Right ventricle myocardium superior (tissue), 1 donor: ENCODE measurements at places on chromosomes 2 and 18. TPM values are rescaled to one million over a fixed set of nuclear protein-coding genes. Genes with fewer than 3 reads are reported as not detected.

GRCh38 chr2:207156451-207157161 lies 9.1 kb downstream of the KLF7 start:
- DNase-seq, result no peak

DNA sequence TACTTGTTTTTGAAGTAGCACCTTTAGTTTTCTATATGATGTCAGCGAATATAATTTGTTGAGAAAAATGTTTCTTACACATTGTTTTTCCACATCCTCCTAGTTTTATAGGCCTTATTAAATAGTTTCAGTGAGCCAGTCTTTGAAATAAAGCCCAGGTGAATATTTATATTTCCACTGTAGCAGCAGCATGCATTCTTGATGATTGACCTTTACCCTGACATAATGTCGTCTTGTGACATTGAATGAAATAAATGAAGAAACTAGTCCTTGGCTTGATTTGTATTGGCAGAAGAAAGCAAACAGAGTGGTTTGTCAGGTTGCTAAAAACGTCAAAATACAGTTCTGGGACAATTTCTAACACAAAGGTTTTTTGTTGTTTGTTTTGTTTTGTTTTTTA lies 84.4 kb downstream of the EHBP1 start:
- DNase-seq, result no peak

DNA sequence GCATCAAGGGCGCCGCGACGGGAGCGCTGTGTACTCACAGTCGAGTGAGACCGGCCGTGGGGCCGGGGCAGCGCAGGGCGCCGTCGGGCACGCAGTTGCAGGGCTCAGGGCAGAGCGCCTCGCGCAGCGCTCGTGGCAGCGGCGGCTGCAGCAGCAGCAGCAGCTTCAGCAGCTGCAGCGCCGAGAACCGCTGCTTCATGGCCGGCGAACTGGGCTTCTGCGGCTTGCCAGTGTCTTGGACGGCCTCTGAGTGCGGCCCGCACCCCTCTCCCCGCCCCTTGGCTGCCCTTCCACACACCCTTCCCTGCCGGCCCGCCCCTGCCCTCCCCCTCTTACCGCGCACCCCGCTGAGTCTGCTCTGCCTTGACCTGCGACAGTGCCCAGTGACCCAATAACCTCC lies at the start of gene LHCGR:
Gene LHCGR, minus strand, starts transcription at position 252 of the 400 bp plus-strand sequence. Its CDS starts 53 bp downstream, at position 199.
- peak; percentile 60 for DNase-seq

DNA sequence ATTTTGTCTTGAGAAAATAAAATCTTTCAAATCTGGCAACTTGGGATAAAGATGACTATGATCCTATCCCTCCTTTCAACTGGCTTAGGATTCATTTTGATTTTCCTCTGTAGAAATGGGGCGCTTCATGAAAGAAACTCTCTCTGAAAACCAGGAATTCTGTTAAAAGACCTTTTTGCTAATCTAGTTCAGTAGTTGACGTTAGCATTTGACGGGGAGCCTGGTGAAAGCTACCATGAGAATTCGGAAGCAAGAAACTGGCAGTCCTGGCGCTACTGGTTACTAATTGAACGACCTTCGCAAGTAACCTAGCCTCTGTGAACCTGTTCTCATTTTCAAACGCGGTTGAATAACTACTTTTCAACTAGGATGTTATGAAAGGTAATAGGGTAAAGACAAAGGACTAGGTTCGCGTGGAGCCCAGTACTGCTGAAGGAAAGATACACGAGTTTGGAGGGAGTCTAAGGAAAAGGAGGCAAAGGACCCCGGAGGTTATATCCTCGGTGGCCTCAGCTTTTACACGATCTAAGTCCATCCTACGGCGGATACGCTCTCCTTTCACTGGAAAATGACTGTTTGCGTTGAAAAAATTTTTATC lies 604 bp upstream of the STK11IP start:
- DNase-seq, result no peak

DNA sequence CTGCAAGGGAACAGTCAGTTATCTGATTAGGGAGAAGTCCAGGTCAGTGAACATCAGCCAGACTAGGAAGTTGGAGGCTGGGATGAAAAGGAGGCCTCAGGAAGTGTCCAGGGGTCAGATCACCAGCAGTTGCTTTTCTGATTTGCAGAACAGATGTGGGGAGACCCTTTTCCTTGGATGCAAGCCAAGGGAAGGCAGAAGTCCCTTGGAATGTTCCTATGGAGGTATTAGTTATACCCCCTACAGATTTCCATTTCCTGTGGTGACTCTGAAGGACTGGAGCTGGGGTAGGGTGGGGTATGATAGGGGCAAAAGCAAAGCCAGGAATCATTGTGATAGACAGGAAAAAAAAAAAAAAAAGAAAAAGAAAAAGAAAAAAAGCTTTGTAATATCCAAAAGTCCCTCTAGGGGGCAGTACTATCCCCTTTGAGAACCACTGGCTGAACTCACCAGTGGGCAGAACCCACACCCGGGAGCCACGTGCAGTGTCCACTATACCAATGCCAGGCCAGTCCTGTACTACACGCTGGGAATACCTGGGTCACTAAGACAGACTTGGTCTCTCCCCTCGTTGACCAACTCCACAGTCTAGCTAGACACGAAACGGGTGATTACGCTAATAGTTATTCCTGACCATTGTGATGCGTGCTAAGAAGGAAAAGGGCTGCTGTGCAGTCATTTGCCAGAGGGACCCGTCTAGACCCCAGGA lies 7.4 kb downstream of the DYSF start:
- DNase-seq, result no peak

GRCh38 chr2:177806025-177806424 lies 266.6 kb downstream of the PDE11A start:
- DNase-seq, result no peak

The DAW1 gene
- total RNA-seq, result 0.13 TPM

- DNase-seq, result no peak
These were observed 142.0 kb downstream of the SCG2 start for GRCh38 chr2:223460209-223460608.

DNA sequence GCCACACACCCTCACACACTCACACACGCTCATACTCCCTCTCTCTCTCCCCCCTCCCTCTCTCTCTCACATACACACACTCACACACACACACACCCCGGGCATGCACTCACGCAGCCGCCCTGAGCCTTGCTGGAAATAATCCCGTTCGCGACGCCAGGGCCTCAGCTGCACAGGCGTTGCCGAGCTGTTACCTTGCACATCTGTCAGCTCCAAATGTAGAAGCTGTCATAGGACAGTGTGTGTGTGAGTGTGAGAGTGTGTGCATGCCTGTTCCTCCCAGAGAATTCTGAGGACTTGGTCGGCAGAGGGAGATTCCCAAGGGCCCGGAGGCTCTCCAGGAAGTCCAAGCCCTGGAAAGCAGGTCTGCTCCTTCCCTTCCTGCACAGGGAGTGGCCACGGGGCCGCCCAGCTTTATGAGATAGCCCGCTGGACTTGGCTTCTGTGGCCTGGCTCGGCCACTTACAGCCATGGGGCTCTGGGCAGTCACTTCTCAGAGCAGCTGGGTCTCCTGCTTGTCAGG lies 8.6 kb downstream of the SPR start:
- peak; percentile 60 for DNase-seq

DNA sequence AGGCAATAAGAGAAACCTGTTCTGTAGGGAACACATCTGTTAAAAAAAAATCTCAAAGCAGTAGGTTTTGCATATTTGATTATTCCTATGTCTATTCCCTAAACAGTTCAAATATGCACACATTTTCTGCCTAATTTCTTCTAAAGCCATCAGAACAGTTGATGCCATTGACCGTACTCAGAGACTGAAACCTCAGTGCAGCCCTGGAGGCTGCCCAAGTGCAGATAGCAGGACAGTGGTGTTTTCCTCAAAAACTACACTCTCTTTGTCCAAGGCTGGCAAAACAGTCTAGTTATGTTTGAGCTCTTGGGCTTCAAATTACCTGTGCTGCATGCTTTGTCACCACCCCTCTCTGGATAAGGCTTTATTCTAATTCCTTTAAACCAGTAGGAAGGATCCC lies 23.3 kb upstream of the NFE2L2 start:
- DNase-seq, result no peak

GRCh38 chr2:188668017-188668680 lies 306.0 kb upstream of the COL3A1 start:
- DNase-seq, result no peak

The SCN3A gene
- total RNA-seq, result 0.89 TPM

- DNase-seq, result no peak
These were observed 234.6 kb upstream of the RAB12 start for GRCh38 chr18:8374676-8375075.

- DNase-seq, result no peak
These were observed 57.3 kb downstream of the ARHGAP25 start for GRCh38 chr2:68791914-68792313.

The DRC1 gene
- not detected for total RNA-seq

DNA sequence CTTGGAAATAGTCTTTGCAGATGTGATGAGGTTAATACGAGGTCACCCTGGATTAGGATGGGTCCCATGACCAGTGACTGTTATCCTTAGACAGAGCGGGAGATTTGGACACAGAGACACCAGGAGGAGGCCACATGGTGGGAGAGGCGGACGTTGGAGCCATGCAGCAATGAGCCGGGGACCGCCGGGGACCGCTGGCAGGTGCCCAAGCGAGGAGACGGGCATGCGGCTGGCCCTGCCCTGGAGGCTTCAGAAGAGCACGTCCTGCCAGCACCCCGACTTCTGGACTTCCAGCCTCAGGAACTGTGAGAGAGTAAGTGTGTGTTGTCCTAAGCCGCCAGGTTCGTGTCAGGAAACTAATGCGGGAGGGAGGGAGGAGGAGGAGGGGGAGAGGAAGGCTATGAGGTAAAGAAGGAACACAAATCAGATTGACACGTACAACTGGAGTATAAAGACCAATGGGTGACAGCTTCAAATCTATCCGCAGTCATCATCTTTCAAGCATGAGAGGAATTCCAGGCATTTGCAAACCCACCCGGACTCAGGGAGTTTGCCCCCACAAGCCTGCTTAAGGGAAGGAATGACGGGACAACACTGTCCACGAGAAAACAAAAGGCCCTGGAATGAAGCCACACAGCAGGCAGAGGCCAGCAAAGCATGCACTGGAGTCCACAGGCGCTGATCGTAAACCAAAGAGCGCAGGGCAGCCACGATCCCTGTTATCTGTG lies 11.6 kb upstream of the BOK start:
- DNase-seq, result no peak

The BOLL gene
- total RNA-seq, result not detected

DNA sequence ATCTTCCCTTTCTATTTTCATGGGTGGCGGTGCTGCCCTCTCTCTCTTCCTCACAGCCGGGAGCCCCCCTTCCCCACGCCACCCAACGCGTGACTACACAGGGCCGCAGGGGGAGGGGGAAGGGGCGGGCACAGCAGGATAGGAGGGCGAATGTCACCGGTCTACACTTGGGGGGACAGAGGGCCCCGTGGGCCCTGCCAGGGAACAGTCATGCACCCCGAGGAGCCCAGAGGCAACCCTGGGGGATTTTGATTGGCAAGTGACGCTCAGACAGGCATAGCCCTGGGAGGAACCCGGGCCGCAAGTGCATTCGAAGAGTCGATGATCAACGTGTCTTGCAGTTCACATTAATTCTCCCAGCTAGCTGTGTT lies 91.1 kb upstream of the ANKRD30BL start:
- DNase-seq, result no peak

- DNase-seq, result peak; percentile 67
These were observed 112.3 kb downstream of the TNS1 start for GRCh38 chr2:217890445-217890844.

DNA sequence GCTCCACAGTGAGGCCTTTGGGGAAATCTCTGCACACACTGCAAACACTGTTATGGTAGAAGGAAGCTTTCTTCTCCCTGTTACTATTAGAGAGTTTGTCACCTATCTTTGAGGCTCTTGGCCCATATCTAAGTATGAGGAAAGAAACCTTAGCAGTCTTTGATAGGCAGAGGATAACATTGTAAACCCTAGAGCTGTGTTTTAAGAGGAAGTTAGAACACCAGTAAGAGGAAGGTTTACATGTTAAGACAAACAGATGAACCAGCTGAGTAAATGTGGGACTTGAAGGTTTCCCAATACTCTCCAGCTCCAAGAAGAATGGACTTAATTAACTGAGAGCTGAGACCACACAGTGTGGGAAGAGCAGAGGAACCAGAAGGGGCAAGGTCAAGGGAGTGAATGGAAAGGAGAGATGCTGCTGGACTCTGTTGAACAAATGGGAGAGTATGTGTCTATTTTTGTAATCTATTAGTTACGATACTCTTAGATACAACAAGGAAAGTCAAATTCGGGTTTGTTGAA lies 257.0 kb downstream of the DPP10 start:
- no peak for DNase-seq

- peak; percentile 44 for DNase-seq
These were observed 97.9 kb upstream of the NOL4 start for GRCh38 chr18:34322365-34323289.

The RIF1 gene
- total RNA-seq, result 14.6 TPM

- no peak for DNase-seq
These were observed 93.5 kb downstream of the ZCCHC2 start for GRCh38 chr18:62616331-62616805.

- DNase-seq, result no peak
These were observed 23.8 kb downstream of the SERTAD2 start for GRCh38 chr2:64629875-64630274.

DNA sequence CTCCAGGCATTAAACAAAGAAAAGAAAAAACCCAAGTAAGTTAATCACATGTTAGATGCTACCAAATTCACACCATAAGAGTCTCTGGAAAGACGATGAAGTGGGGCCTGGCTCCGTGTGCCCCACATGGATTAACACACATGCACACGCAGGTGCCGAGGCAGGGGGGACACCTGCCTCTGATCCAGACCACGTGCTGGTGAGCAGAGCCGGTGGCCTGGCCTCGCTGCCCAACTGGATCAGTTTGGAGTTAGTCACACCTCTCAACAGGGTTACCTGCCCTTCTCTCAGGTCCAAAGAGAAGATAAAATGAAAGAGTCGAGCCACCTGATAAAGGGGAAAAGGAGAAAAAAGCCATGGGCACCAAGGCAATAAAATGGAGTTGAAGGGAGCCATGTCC lies 40.5 kb downstream of the MRPL35 start:
- DNase-seq, result no peak

The SP3 gene
- total RNA-seq, result 35.3 TPM

DNA sequence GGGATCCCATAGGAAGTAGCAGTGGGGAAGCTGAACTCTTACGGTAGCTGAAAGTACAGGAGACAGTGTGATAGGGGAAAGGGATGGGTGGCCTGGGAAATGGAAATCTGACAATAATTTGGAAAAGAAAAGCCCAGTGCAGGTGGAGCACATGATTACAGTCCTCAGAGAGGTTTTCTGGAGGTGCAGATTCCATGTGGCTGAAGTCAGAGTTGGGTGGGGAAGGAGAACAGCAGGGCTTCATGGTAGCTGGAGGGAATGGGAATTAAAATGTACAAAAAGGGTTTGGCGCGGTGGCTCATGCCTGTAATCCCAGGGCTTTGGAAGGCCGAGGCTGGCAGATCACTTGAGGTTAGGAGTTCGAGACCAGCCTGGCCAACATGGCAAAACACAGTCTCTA lies 12.2 kb downstream of the HRH4 start:
- DNase-seq, result no peak

The CD207 gene
- not detected for total RNA-seq

GRCh38 chr2:184419744-184420143 lies 178.6 kb upstream of the ZNF804A start:
- no peak for DNase-seq

GRCh38 chr2:32976409-32977063 lies 29.8 kb downstream of the LTBP1 start:
- DNase-seq, result no peak

- no peak for DNase-seq
These were observed 65.1 kb upstream of the TGIF1 start for GRCh38 chr18:3384664-3385563.

- no peak for DNase-seq
These were observed 35.8 kb downstream of the HIBCH start for GRCh38 chr2:190283783-190284182.
